ENCODE measurements at places on chromosomes 4 and X.

DNA sequence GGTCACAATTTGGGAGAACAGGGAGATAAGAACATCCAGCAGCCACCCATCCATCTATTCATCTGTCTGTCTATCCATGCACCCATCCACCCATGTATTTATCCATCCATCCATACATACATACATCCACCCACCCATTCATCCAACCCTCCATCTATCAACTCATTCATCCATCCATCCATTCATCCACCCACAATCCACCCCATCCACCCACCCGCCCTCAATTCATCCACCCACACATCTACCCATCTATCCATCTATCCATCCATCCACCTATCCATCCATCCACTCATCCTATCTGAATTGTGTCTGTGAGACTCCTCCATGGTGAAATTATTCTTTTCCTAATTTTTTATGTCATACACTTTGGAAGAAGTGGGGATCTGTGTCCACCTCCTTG lies 6.8 kb upstream of the CD99 start:
- no peak for DNase-seq

DNA sequence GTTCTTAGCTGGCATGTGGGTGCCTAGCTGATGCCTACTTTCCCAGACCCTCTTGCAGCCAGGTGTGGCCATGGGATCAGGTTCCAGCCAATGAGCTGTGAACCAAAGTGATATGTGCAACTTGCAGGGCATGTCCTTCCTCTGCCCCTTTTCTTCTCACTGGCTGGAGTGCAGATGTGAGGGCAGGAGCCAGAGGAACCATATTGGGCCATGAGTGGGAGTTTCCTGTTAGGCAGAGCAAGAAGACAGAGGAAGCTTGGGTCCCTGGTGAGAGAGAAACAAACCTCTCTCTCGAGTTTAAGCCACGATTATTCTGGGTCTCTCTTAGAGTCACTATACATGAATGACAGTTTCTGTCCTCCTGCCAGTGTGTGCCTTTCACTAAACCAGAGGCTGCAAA lies 120.4 kb upstream of the STX18 start:
- no peak for DNase-seq

GRCh38 chr4:10554694-10555093 lies 97.5 kb upstream of the ZNF518B start:
- DNase-seq, result peak; percentile 25

- DNase-seq, result no peak
Observed at GRCh38 chrX:38804682-38805431, 3.6 kb downstream of the MID1IP1 start.

GRCh38 chrX:40579900-40580536 lies 752 bp upstream of the ATP6AP2 start:
- no peak for DNase-seq

GRCh38 chr4:2886622-2887021 lies 43.0 kb downstream of the ADD1 start:
- no peak for DNase-seq

DNA sequence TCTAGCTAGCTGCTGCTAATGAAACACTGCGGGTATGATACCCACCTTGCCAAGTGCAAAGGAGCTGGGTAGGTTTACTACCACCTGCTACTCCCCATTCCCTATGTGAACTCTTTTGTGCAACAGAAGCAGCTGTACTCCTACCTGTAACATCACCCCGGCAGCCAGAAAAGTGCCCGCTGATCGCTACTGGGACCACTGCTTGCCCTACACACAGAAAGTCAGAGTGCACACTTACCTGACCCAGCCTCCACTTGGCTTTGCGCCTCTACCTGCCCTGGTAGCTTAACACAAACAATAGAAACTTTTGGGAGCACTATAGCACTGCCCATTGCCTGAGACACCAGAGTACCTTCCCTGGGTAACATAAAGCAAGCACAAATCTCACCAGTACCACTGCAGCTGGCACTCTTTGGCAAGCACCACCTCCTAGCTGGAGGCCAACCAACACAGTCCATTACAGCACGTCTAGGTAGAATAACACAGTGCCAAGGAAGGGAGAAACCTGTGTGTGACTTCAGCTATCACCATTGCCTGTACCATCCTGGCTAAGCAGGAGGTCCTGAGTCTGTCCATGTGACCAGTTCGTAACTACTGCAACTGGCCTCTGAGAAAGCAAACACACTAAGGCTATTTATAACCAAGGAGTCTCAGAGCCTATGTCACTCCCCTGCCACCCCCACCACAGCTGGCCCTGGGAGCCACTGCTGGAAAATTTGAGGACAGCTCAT lies 80.1 kb downstream of the CENPC start:
- no peak for DNase-seq

DNA sequence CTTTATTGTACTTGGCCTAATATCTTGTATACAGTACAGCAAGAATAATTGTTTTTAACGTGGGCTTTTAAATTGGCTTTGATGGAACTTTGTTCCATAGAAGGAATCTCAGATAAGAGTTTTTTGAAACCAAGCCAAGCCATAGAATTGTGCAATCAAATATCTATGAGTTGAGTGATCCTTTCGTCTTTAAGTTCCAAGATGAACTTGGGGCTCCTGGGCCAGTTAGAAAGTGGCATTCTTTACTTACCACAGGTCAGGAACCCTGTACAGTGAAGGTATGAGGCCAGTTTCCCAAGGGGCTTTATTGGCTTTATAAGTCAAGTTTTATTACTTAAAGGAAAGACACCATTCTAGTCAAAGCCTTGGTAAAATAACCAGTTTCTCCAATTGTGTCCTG lies 2104.2 kb downstream of the PCDH7 start:
- DNase-seq, result no peak

DNA sequence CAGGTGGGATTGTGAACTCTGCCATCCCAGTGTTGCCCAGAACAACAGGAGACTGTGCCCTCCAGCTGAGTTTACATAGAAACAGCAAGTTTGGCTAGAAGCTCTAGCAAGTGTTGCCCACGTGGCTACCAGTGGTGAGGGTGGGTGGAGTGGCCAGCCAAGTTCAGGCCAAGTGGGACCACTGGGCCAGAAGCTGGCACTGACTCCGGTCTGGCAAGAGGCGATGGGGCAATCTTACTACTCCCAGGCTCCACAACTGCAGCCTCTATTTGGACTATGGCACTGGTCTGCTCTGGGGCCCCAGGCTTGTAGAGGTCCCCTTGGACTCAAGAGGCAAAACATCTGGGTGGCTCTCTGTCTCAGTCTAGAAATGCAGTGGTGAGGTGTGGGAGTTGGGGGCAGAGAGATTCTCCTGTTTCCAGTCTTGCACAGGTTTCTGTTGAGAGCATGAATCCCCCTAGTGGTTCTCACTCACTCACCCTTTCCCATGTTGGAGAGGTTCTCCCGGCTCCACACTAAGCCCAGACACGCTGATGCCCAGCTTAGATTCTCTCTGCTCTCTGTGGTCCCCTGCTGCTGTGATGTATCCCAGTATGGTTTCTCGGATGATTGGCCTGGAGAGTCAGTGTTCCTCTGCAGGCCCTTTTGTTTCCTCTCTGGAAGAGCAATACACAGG lies 615.3 kb downstream of the PDHA2 start:
- DNase-seq, result no peak

DNA sequence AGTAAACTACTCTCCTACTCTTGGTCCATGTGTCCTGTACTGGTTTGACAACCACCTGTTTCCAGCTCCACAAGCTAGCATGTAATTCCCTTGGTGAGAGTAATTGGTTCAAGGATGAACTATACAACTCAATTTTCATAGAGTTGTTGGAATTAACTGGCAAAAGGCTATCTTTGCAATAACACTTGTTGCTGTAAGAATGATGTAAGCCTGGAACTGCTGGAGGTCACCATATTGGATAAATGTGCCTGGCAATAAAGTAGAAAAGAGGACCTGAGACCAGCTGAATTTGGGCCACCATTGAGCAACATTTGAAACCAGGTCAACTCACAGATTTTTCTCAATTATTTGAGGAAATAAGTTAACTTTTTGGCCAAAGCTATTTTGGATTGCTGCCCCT lies 175.5 kb downstream of the CAMK2D start:
- no peak for DNase-seq

- no peak for DNase-seq
Observed at GRCh38 chr4:153518637-153519389, 52.7 kb downstream of the TMEM131L start.

All from activated T-cell treated with anti-CD3 and anti-CD28 coated beads for 4 hours (primary cell).